ENCODE measurements at places on chromosomes 7 and 10.

GRCh38 chr7:117824592-117824991 lies 48.6 kb downstream of the CTTNBP2 start:
- DNase-seq, result no peak

DNA sequence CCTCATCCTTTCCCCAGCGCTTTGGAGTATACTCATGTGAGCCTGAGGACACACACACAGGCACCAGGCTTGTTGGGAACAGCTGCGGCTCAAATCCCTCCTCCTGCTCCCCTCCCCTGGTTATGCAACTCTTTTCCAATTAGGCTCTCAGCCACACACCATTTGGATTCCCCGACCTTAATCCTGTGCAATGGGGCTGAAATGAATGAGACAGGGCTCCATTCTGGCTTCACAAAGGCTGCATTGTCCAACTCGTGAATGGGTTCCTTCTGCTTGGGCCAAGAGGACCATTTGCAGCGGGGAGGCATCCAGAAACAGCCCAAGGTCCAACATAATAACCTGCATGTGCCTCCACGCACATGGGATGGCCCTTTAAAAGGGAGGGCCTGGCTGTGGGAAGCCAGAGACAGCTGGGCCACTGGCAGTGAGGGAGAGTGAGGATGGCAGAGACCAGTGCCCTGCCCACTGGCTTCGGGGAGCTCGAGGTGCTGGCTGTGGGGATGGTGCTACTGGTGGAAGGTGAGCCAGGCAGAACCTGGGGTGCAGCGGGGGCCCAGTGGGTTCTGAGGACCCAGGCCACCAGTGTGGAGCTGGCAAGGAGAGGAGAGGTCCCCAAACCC lies at the start of gene RGR:
TSS of gene RGR (plus strand) at position 403 of the 620 bp plus-strand sequence. CDS start at position 441, 38 bp downstream.
- DNase-seq, result no peak

DNA sequence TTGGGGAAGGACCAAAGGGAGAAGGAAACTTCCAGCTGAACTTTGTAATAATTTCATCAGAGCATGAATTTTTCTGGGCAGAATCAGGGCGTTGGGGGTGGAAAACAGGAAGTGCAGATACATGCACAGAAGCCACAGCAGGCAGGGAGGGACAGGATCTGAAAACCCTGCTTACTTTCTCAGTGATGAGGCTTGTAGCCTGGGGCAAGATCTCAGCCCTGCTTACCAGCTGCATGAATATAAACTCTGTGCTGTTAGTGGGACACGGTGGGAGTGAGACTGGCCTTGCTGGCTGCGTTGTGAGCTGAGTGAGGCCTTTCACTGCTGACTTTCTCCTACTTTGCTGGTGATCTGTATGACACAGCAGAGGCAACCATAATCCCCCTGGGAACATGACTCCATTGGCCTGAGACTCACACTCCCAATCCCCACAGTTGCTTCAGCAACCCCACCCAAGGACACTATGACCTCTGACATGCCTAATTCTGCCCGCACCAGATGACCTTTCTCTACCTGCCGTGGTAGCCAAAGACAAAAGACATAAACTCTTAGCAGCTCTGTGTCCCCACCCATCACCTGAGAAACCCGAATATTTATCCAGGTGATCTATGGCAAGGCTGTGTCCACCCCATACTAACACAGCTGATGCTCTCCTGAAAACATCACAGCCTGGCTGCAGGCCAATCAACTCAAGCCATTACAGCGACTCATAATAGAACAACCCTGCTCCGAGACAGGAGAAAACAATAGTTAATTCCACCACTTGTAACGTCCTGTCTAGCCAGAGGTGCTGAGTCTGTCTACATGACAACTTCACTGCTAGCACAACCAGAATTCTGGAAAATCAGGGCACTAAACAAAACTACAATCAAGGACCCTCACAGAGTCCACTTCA lies 190.7 kb upstream of the CHRM2 start:
- DNase-seq, result no peak

GRCh38 chr10:4150676-4151075 lies 365.7 kb upstream of the KLF6 start:
- no peak for DNase-seq

- DNase-seq, result no peak
Measured at GRCh38 chr10:119404719-119405519, 137.6 kb downstream of the RGS10 start.

DNA sequence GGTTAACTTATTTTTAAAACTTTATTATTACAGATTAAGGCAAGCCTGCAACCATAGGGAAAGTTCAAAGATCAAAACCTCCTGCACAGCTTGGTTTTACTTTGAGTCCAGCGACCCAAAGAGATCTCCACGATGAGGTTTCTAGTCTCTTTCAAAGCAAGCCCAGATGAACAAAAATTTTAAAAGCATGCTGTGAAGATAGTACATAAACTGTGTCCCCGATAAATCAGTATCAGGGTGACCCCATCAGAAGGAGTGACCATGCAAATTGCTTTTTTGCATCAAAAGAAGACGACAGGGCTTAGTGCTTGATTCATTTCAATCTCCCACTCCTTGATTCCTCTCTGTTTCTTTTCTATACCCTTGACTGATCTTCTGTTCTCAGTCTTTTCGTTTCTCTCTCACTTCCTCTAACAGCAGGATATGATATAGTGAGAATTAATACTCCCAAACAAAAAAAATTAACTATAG lies 16.0 kb upstream of the DNTT start:
- no peak for DNase-seq

DNA sequence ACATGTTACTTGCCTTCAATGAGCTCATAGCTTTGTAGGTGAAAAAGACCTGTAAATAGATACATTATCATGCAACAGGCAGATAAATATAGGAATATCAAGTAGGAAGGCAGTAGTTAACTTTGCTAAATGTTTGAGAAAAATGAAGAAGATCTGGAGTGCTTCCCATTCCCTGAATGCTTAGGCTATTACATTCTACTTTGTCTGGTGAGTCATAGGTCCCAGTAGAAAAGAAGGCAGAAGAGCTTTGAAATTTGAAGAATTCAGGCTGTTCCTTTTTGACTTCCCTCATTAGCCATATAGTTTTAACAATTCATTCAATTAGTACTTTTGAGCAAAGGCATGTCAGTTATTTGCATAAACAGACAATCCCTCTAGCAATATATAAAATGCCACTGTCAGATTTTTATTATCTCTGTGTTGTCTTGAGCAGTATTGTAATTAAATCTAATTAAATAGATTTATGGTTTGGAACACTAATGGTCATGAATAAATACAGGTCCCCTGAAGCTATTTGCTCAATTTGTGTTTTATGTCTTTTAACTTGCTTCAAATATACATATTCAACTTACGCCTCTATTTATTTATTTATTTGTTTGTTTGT lies 875.0 kb downstream of the REEP3 start:
- no peak for DNase-seq

- no peak for DNase-seq
Measured at GRCh38 chr7:87202208-87202607, 17.3 kb downstream of the TMEM243 start.

- DNase-seq, result no peak
Measured at GRCh38 chr10:131810805-131811629, 89.8 kb upstream of the PPP2R2D start.

DNA sequence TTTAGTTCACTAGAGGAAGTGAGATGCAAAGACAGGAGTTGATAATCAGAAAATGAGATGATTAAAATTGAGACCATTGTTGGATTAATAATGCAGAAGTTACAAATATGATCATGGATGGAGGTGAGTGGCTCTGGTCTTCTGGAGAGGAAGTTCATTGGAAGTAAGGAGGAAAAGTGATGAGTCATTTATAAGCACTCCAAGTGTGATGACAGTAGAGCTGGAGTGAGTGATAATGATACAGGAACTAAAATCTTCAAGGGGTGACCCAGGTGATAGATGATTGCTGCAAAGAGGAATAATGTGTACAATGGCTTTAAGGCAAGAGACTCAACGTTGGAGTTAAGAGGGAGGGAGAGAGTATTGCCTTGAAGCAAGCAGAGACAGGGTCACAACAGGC lies 20.7 kb downstream of the ZNF32 start:
- DNase-seq, result no peak

- no peak for DNase-seq
Measured at GRCh38 chr7:24455813-24456525, 117.3 kb upstream of the PALS2 start.
